ENCODE measurements at places on chromosomes 16 and 17.

DNA sequence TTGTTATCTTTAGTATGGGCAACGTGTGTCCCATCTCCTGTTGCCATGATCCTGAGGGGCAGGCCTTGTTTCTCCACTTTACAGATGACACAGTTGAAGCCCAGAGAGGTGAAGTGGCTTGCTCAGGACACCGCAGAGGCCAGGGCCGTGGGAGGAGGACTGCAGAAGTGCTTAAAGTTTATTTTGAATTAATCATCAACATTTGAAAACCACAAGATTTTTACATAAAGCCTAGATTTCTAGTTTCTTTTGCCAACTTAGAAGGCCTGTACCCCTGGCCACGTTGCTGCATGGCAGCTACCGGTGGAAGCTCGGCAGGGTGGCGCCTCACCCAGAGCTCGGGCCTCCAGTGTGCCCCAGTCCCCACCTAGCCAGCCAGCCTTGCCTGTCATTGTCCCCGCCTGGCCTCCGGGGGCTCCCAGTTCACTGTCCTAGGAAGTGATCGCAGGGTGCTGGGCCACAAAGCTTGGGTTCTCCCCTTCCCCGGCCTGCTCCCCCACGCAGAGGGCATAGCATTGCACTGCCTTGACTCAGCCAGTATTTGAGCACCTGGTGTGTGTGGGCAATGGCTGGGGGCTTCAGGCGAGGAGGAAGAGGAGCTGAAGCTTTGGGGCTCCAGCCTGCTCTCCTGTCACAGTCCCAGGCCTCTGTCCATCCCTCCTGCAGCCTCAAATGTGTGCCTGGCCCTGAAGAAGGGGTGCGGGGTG lies 14.8 kb upstream of the ADCY7 start:
- no peak for DNase-seq

GRCh38 chr16:73289232-73289631 lies 241.3 kb upstream of the ZFHX3 start:
- DNase-seq = no peak

GRCh38 chr17:75454193-75454592 lies 2.2 kb upstream of the TMEM94 start:
- DNase-seq = no peak

DNA sequence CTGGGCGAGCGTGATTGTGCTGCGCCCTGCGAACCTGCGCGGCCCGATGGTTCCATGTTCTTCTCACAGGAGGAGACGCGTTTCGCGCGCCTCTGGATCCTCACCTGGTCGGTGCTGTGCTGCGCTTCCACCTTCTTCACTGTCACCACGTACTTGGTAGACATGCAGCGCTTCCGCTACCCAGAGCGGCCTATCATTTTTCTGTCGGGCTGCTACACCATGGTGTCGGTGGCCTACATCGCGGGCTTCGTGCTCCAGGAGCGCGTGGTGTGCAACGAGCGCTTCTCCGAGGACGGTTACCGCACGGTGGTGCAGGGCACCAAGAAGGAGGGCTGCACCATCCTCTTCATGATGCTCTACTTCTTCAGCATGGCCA lies 1.0 kb downstream of the FZD2 start:
- DNase-seq = no peak

DNA sequence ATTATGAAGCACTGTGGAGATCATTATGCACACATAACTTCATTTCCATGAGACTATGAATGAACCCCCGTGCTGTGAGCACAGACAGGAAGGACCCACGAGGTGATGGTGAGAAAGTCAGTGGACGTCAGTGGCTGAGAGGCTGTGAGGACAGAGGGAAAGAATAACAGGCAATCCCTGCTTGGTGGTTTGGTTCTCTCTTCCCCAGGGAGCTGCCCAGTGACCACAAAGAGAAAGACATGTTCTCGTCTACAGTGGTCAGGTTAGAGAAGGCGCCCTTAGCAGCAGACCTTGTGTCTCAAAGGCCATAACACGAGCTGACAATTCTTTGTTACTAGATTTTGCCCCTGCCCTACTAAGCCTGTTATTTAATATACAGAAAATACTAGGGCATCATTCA lies 609.2 kb downstream of the TOX3 start:
- DNase-seq = no peak

- no peak for DNase-seq
Measured at GRCh38 chr16:85227946-85228862, 115.9 kb upstream of the CIBAR2 start.

DNA sequence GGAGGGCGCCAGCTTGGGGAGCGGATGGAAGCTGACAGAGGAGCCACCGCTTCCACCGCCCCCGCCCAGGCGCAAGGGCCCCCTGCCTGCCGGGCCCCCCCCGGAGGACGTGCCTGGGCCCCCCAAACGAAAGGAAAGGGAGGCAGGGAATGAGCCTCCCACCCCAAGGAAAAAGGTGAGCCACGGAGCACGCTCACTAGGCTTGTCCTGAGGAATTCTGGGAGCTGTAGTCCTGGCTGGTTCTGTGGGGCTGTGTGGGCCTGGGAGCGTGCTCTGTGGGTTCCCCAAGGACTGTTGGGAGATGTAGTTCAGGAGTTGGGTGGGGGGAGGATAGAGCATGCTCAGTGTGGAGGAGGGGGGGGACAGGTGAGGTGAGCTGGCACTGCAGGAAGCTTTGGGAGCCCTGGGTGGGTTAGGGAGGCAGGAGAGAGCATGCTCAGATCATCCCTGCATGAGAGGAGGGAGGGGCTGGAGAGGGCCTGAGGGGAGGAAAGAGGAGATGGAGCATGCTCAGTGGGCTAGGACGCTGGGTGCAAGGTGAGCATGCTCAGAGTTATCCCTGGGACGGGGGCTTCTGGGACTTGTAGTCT lies 4.5 kb downstream of the FBXL19 start:
- no peak for DNase-seq

DNA sequence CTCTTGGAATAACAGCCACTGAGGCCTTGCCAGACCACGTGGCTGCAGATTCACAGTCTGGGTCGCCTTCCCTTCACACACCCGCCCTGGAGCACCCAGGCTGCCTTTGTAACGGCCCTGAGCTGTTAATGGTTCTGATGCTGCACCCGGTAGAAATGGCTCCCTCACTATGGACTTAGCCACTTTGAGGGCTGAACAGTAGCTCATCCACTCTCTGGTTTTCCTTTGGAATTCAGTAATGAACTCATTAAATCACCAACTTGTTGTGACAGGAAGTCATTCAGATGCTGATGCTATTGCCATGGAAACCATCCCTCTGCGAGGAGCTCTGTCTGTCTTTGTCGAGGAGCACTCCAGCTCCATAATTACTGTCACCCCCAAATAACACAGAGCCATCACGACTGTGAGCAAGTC lies 59.2 kb downstream of the CDK5R1 start:
- DNase-seq = no peak

GRCh38 chr16:3591991-3592390 lies 14.8 kb upstream of the NLRC3 start:
- DNase-seq = no peak

GRCh38 chr17:41308251-41308917 lies 725 bp downstream of the KRTAP16-1 start:
- peak; percentile 58 for DNase-seq

- DNase-seq = no peak
Measured at GRCh38 chr17:74347646-74348045, 14.0 kb downstream of the BTBD17 start.

- no peak for DNase-seq
Measured at GRCh38 chr17:63476854-63477479, at the start of gene ACE. TSS of gene ACE (plus strand) at chr17:63477061. CDS start at chr17:63477095, 34 bp downstream.

GRCh38 chr17:18166894-18167293 lies 16.7 kb upstream of the ALKBH5 start:
- DNase-seq = no peak

DNA sequence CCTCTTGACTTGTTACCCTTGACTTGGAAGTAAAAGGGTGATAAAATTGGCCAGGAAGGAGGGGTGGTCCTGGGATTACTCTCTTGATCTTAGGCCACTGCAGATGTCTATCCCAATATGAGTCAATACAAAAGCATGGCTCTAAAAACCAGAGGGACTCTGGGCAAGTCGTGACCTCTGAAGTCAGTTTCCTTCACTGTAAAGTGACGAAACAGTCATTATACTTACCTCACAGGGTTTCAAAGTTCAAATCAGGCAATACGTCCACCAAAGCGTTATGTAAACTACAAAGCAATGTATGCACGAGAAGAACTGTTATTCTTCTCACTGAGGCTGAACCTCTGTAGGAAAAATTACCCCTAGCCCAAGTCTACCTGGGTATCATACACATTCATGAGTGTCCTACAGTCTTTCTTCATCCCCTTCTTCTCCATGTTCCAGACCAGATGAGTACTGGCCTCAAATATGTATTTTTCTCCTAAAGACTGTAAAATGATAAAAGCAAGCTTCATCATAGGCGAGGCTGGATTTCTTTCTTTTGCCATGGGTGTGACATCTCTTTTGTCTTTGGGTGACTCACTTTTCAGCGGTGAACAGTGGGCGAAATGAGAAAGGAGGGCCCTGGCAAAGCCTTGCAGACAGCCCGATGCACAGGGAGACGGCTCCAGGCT lies 34.5 kb upstream of the CLEC18B start:
- DNase-seq = no peak

DNA sequence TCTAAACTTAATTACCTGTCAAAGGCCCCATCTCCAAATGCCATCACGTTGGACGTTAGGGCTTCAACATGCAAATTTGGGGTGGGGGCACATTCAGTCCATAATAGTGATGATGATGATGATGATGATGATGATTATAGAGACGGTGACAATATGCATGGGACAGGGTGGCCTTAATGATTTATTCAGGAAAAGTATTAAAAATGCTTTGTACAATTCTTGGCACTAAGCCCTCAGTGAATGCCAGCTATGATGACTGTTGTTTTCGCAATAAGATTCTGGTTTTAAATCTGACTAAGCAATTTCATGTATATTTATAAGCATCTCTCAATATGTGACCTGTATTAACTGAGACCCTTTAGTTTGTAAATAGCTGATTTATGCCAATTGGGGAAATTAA lies 106.3 kb downstream of the C16orf95 start:
- no peak for DNase-seq

GRCh38 chr16:49472598-49472997 lies 99.0 kb downstream of the C16orf78 start:
- DNase-seq = no peak

DNA sequence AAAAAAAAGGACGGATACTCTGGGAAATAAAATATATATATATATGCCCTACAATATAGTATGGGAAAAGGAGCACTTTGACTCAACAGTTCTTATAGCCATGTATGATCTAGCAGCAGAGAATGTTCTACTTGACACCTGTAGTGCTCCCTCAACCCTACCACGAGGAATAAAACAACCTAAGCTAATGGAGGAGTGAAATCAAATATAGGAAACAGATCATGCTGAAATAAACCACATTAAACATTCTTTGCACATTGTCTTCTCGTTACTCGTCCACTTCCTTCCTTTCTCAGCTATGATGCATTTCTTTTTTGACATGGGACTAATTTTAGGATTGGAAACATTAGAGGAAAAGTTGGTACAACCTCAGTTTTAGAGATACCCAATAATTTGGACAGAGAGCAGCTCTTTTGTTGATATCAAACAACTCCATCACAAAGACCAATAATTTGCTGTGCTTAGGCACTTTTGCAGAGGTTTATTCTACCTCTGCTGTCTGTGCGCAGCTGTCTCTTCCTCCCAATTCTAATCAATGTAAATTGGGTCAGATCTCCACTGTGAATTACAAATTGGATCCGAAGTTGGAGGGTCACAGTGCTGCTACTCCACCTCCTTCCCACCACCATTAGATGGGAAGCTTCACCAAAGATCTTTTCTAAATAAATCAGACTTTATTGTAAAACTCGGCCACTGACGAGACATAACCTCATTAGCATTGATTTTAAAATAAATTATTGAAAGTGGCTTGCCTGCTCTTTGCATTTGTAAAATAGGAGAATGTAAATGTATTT lies 65.8 kb downstream of the SNX11 start:
- DNase-seq = no peak

DNA sequence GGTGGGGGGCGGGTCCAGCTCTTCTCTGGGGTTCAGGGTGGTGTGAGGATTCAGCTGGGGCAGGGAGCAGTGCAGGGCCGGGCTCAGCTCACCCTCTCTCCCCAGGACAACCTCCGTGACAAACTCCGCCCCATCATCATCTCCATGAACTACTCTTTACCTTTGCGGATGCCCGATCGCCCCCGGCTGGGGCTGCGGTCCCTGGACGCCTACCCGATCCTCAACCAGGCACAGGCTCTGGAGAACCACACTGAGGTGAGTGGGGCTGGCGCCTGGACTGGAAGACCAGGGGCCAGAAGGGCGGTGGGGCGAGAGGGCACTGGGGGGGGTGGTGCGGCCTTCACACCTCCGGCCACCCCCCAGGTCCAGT lies 18.9 kb upstream of the PDK2 start:
- no peak for DNase-seq

- no peak for DNase-seq
Measured at GRCh38 chr16:12440228-12440530, 363.5 kb downstream of the CPPED1 start.

DNA sequence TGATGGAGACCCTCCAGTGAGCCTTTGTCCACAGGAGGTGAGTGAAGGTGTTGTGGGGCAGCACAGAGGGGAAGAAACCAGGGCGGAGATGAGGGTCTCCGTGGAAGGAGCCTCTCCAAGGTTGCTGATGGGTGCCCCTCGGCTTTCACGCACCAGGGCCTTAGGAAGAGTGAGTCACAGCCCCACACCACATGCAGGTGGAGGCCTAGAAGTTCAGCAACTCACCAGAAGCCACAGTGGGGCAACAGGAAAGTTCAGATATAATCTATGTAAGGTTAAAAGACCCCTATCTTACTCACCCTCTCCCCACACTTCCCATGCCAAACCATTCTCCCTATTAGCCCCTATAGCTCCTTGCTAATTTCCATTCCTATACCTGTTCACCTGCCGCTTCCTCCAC lies 9.5 kb upstream of the HNF1B start:
- no peak for DNase-seq

DNA sequence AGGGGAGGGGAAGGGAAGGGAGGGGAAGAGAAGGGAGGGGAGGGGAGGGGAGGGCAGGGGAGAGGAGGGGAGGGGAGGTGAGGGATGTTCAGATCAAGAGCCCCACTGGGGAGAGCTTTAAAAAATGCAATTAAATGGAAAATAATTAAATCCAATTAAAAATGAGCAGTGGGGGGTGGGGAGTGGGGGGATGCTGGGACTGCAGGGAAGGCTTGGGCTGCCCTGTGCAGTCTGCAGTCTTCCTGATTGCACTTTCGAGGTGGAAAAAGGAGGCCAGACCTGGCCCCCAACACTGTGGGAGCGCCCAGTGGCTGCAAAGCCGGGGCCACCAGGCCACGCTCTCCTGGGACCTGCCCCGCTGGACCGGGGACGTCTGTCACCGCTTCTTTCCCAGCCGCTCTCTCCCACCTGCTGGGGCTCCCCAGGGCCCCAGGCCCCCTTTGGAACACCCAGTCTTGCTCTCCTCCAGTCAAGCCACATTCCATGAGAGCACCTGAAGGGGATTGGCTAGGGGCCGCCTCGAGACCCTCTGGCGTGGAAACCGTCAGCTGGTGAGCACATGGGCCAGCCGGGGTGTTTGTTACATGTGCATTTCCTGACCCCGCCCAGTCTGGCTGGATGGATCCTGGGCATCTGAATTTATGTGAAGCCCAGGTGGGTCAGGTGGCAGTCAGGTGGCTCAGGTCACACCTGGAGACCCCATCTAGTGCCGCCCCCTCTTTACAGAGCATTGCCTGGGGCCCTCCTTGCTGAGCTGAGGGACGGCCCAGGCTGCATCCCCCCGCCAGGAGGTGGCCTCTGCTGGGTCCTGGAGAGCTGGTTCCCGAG lies 37.6 kb upstream of the CBFA2T3 start:
- DNase-seq = no peak
